ENCODE measurements at places on chromosomes 4 and X.

GRCh38 chrX:46642145-46642544 is 68.6 kb downstream of the CHST7 start:
- no peak for DNase-seq

- DNase-seq, result no peak
These were observed 1.6 kb upstream of the ZC4H2 start for GRCh38 chrX:64977830-64978229.

GRCh38 chr4:184310171-184310567 is 92.5 kb upstream of the ENPP6 start:
- DNase-seq, result no peak

- DNase-seq, result no peak
These were observed 227.0 kb upstream of the RASGEF1B start for GRCh38 chr4:81698538-81699296.

GRCh38 chr4:118397623-118397979 is 44.8 kb upstream of the PRSS12 start:
- DNase-seq, result no peak

GRCh38 chrX:131677655-131678628 is 134.1 kb downstream of the OR13H1 start:
- no peak for DNase-seq

DNA sequence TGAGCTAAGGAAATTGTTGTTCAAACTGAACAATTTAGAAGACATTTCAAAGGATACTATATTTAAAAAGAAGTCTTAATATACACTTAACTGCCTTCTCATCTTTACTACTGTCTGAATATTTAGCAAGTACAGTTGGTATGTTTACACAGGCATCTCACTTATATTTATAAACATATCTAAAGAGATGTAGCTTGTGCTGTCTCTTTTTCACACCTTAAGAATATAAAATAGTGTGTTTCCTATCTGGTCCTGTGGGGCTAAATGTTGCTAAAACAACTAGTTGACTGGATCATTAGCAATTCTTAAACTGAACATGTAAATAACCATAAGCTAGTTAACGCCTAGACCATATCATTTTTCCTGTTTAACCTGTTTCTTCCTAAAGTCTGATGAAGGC is 336.3 kb downstream of the PPP3CA start:
- no peak for DNase-seq

DNA sequence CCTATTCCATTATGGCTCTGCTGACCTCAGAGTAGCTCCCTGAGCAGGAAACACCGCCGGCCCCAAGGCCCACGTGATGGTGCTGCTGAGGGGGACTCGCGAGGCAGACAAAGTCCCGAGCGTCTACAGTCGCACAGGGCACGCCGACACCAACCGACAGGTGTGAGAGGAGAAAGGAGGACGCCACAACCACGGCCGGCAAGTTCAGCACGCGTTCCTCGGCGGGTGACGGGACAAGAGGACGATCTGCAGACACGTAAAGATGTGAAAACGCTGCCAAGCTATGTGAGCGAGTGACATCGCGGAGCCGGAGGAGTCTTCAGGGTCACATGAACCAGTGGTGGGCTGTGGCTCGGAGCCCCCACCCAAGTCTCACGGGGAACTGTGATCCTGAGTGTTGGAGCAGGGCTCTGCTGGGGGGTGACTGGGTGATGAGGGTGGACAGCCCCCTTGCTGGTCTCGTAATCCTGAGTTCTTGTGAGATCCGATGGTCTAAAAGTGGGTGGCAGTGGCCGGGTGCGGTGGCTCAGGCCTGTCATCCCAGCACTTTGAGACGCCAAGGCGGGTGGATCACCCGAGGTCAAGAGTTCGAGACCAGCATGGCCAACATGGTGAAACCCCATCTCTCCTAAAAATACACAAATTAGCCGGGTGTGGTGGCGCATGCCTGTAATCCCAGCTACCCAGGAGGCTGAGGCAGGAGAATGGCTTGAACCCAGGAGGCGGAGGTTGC is 34.0 kb downstream of the PPP2R3B start:
- no peak for DNase-seq

DNA sequence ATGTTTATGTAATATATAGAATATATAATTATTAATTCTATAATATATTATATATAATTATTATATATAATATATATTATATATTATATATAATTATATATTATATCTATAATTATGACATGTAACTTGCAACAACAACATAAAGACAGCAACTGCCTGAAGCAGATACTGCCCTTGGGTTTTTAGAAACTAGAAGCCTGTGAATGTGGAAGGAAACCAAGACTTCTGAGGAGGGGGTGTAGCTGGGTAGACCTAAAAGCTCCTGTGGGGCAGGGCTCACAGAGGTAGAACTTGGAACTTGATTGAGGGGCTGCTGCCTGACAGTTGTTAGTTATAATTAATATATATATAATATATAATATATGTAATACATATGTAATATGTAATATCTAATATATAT is 167.2 kb upstream of the SLIT2 start:
- DNase-seq, result no peak

- no peak for DNase-seq
These were observed 142.2 kb downstream of the GLRA3 start for GRCh38 chr4:174686826-174687225.

GRCh38 chr4:138199568-138200235 is 42.4 kb downstream of the SLC7A11 start:
- no peak for DNase-seq

DNA sequence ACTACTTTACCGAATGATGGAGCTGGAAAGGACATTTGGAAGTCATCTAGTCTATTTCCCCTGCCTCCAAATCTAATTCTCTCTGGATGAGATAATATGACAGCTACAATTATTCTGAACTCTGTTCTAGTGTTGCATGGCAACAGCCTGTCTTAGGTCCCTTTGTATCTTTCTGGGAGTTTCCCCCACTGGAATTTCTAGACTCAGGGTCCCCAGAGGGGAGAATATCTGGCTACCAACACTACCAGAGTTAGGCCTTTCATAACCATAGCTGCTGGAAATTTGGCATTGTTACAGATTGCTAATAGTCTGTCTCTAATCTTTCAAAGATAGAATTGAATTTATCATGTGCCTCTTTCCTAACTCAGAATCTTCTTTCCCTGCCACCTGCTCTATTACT is 4.5 kb downstream of the MSN start:
- no peak for DNase-seq

- DNase-seq, result no peak
These were observed 30.5 kb upstream of the LIMCH1 start for GRCh38 chr4:41507291-41507947.

Measured in stimulated activated CD4-positive, alpha-beta T cell treated with anti-CD3 and anti-CD28 coated beads, TNF-alpha, amount 100 ng/mL, for 4 hours (primary cell).